Nucleus accumbens (tissue), 56 donors: ENCODE measurements at places on chromosomes 12 and 14.

DNA sequence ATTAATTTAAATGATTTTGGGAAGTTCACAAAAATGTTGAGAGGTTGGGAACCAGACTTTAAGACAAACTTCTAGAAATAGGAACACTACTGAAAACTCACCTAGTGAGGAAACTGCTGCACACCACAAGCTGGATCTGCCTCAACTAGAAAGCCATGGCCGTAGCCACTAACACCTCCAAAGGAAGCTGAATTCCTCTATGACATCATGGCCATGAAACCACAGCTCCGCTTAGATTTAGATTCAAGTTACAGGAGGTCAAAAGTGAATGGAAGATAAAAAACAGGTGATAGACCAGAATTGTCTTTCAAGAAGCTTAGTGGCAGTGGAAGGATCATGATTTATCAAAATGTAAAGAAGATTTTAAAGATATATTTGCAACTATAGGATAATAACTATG is 208.8 kb upstream of the ALG10 start:
- no peak for DNase-seq

DNA sequence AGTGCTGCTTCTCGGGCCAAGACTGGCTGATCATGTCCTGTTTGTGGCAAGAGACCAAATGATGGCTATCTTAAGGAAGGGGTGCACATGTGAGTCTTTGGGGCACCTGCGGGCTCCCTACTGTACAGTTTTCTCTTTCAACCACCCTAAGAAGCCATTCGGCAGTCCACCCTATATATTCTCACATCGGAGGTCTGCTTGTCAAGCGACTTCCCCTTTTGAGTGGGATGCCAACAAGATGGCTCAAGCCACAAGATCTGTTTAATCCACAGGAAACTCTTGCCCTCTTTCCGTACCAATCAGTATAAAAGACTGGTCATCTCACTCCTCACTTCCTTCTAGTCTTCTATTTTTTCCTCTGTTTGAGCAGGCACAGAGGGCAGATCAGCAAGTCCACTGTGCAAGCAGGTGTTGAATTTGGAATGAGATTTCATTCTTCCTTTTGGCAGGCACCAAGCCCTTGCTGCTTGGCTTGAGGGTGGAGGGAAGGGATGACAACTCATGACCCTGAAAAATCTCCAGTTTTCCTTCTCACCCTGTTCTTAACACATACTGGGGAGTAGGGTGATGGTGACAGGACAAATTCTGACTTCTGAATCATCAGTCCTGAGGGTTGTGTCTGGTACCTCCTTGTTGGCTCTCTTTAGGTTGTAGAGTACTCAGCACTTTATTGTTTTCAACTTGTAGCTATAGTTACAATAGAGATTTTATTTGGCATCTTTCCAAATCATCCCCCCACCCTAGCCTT is 17.6 kb downstream of the LACRT start:
- DNase-seq = no peak

DNA sequence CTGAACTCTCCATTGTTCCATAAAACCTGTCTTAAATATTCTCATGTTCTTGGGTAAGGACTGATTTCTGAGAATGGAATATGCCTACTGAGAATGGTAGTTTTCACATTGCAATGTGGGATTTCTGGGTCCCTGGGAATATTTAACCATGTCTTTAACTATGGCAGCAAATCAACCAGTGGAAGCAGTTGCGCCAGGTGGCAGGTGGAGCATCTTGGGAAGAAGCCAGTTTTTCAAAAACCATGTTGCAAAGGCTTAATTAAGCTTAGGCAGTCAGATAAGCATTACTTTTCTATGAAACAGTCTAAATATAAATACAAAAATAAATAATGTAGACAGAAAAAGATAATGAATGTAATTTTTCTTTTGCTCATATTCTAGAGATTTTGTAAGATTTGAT is 448.1 kb downstream of the ADAMTS20 start:
- no peak for DNase-seq

- DNase-seq = no peak
These were observed 52.4 kb upstream of the EIF5 start for GRCh38 chr14:103281496-103282231.

- DNase-seq = no peak
These were observed 13.4 kb downstream of the GMFB start for GRCh38 chr14:54475187-54475899.

DNA sequence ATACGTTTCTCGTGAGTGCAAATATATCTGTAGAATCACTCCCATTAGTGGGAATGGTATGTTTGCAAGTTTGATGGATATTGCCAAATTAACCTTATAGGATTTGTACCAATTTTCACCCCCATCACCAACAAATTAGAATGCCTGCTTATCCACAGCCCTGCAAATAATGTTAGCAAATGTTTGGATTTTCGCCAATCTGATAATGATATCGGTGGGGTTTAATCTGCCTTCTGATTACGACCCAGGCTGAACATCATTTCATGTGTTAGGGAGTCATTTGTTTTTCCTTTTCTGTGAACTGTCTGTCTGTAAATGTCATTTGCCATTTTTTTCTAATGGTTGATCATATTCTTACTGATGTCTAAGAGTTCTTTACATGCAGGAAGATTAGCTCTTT is 4.1 kb upstream of the DAZAP2 start:
- DNase-seq = no peak

GRCh38 chr14:20757965-20758364 is 10.2 kb upstream of the EDDM3B start:
- DNase-seq = peak; percentile 36

DNA sequence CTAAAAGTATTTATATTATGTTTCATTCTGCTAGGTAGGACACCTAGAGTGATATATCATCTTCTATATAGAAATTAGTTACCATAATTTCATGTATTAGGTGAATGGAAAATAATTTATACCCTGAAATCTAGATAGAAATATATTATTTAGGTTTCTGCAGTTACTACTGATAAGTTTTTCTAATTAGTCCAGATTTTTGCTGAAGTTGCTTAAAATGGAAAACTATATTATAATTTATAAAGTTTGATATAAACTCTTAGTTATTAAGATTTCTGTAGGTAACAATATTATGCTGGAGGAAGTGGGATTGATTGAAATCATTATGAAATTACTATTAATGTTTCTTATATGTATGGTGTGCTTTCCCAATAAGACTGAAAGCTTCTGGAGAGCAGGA is 56.0 kb downstream of the SERPINA10 start:
- no peak for DNase-seq

GRCh38 chr12:48956279-48957140 is 777 bp downstream of the ARF3 start:
- peak; percentile 72 for DNase-seq

GRCh38 chr12:100544165-100544564 is 29.3 kb upstream of the GAS2L3 start:
- DNase-seq = no peak

- no peak for DNase-seq
These were observed 9.1 kb downstream of the KRT8 start for GRCh38 chr12:52895726-52896189.

DNA sequence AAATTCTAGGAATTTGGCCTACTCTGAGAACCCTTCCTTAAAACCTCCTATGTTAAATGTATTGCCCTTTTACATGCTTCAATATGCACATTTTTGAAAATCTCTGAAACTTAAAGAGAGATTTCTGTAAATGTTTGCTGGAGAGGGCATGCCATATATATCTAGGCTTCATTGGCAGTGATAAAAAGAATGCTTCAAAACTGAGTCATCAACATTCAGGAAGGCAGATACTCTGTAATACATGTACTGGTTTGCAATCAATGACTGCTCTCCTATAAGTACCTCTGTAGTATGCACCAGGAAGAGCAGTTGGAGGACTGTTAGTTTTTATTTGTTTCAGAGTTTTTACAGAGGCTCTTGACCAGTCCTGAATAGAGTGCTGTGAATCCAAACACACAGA is 739.9 kb downstream of the SLC16A7 start:
- DNase-seq = no peak

DNA sequence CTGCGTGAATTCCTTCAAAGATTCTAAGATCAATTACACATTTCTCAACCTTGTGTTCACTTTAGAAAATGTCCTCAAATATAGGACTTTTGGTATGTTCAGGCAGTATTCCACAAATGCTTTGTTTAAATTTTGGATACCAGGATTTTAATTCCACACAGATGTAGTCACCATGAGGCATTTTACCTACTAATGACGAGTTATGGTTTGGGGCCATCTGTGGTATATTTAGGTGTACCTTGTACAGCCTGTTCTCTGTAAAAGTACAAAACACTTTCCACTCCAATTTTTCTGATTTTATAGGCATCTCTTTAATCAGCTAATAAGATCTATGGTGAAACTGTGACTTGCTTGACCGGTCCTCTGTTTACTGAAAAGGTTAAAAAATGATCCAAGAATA is 275.7 kb upstream of the PRICKLE1 start:
- DNase-seq = no peak

- no peak for DNase-seq
These were observed 102.5 kb upstream of the PRICKLE1 start for GRCh38 chr12:42691991-42692557.

DNA sequence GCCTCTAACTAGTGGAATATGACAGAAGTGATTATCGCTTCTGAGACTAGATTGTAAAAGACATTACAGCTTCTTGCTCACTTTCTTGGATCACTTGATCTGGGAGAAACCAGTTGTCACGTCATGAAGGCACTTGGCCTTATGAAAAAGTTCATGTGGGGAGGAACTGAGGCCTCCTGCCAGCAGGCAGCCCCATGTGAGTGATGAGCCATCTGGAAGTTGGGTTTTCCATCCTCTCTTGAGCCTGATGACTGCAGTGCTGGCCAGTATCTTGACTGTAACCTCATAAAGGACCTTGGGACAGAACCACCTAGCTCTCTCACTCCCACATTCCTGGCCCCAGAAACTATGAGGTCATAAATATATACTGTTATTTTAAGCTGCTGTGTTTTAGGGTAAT is 28.0 kb downstream of the TTLL5 start:
- no peak for DNase-seq

DNA sequence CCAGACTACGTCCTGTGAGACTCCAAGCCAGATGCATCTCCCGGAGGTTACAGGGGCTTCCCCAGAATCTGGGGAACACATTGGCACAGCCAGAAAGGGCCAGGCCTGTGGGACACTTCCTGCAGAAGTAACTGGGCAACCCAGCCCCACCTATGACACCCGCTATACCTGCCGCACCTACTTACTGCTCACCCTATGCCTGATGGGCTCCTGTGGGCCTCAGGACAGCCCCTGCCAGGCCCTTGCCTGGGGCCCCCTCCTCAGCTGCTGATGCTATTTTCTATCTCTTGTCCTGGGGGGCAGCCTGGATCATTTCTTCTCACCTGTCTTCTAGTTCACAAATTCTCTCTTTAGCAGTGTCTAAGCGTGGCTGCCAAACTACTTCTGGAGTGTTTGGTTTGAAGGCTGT is 28.7 kb downstream of the JAG2 start:
- no peak for DNase-seq

- DNase-seq = no peak
These were observed 61.2 kb downstream of the DIO3 start for GRCh38 chr14:101622251-101623076.

DNA sequence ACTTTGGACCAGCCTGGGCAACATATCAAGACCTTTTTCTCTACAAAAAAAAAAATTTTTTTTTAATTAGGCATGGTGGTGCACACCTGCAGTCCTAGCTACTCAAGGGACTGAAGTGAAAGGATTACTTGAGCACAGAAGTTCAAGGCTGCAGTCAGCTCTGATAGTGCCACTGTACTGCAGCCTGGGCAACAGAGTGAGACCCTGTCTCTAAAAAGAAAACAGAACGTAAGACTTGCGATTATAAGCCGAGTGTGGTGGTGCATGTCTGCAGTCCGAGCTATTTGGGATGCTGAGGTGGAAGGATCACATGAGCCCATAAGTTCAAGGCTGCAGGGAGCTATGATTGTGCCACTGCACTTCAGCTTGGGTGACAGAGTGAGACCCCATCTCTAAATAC is 76.0 kb downstream of the DENND5B start:
- no peak for DNase-seq

GRCh38 chr14:42428996-42429395 is 822.3 kb downstream of the LRFN5 start:
- DNase-seq = no peak

- no peak for DNase-seq
These were observed 54.7 kb downstream of the DDX51 start for GRCh38 chr12:132089407-132089910.

DNA sequence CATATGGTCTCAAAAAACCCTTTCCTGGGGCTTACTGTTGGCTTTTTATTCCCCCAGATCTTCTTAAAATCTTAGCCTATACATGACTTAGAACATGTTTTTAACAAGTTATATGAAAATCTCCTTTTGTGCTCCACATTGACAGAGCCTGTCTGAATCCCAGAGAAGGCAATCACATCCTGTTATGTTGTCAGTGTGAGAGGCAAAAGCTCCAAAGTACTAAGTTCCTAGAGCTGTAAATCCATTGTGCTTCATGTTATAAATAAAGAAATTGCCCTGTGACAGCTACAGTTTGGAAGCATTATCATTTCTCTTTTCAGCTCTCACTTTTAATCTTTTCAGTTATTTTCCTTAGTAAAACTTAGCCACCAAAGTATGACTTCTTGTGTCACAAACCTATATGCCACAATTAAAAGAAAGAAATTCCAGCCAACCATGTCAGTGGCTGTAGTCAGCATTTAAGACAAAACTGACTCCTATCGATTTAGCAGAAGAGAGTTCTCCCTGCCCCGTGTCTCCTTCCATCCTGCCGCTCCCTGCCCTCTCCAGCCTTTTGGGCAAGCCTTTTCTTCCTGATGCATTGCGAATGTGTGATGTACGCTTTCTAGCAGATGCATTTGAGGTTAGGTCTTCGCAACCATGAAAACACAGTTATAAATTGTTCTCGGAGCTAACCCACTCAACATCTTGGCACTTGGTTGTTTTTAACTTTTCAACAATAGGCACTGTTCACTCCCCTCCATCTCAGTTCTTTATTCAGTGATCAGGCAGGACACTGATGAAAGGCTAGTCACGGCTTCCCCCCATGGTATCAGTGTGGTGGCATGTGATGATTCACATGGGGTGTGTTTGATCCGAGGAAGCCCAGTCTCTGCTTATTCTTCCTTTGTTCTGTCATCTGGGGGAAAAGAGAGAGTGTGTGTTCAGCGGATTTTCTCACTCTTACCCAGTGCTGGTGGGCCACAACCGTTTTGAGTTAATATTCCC is 143.5 kb downstream of the SSPN start:
- peak; percentile 39 for DNase-seq

DNA sequence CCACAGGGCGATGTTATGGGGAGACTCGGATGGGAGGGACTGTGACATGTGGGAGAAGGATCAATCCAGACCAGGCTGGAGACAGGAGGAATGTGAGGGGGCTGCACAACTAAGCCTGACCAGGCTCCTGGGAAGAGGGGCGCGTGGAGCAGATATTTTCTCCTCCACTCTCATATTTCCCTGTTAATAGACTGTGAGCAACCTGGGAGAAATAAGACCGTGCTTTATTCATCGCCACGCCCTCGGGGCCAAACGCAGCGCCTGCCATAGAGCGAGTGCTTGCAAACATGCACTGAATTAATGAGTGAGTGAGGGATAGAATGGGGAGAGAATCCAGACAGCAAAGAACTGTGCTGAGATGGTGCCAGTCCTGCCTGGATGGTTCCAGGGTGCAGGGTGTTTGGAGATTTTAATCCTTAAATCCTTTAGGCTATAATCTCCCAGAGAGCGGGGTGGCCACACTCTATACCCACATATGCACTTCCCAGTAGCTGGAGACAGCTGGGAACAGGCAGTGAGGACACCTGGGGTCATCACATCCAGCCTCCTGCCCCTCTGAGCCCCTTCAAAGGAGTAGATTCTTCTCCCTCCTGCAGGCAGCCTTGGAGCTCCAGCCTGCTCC is 13.6 kb upstream of the FAIM2 start:
- DNase-seq = no peak
